ENCODE measurements at places on chromosomes 7 and 10. TPM values are rescaled to one million over a fixed set of nuclear protein-coding genes. Genes with fewer than 3 reads are reported as not detected.

DNA sequence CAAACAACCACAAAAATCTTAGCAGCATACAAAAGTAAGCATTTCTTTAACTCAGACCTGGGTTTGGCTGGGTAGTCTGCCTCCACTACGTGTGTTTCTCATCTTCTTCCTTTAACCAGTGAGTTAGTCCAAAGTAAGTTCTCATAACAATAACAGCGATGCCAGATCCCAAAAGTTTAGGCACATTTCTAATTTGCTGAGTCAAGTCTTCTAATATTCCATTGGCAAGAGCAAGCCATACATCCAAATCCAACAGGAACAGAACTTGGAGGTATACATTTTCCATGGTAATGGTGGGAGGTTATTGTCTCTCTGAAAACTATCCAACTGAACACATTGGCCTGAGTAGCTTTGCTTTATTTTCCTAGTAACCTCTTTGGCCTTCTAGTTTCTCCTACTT is 115.7 kb upstream of the CNTNAP2 start:
- no peak for DNase-seq

GRCh38 chr10:109467551-109467950 is 455.8 kb downstream of the XPNPEP1 start:
- no peak for DNase-seq

GRCh38 chr7:132609222-132609621 is 33.0 kb upstream of the PLXNA4 start:
- no peak for DNase-seq

GRCh38 chr7:39615350-39615975 is 7.9 kb upstream of the RALA start:
- peak; percentile 60 for DNase-seq

- no peak for DNase-seq
These were observed 25.0 kb downstream of the PPP1R3C start for GRCh38 chr10:91607646-91608403.

DNA sequence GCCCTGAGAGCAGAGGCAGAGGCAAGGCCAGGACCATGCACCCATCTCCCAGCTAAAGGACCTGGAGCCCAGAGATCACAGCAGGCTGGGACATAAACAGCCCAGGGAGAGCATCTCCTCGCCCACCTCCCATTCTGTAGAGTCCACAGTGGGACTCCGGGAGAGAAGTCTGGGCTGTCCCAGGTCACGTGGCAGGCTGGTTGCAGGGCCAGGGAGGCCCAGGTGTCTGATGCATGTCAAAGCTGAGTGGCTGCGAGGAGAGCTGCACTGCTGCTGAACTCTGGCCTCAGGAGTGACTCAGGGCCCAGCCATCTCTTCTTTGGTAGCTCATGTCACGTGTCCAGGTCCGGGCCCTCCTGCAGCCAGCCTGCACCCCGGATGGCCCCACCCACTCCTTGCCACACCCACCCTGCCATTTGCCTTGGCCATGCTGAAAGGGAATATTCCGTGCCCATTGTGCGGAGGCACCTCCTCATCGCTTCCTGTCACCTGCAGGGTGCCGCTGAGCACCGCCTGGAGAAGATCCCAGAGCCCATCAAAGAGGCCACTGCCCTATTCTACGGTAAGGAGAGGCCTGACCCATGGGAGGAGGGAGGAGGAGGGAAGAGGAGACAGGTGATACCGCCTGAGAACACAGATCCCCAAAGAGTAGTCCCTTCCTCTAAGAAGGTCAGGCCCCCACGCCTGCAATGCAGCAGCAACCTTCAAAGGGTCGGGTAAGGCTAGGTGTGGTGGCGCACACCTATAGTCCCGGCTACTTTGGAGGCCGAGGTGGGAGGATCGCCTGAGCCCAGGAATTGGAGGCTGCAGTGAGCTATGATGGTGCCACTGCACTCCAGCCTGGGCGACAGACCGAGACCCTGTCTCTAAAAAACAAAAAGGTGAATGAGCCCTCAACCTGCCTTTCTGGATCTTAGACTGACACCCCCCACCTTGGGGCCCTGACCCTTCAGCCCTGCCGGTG is 12.6 kb upstream of the SH2B2 start:
- DNase-seq, result no peak

DNA sequence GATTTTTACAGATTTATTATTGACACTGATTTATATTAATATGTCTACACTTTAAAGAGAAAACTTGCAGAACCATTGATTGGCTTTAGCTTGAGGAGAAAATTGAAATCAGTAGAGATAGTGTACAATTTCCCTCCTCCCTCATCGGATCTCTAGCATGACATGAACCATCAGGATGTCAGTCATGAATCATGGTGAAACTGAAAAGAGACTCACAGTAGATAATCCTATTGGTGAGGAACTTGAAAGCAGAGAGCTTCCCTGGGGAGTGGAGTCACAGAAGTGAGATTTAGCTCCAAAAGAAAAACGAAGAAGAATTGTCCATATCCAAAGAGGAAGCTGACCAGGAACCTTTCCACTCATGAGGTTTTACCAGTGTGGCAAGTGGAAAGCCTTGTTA is 346.8 kb downstream of the ABCA13 start:
- no peak for DNase-seq

DNA sequence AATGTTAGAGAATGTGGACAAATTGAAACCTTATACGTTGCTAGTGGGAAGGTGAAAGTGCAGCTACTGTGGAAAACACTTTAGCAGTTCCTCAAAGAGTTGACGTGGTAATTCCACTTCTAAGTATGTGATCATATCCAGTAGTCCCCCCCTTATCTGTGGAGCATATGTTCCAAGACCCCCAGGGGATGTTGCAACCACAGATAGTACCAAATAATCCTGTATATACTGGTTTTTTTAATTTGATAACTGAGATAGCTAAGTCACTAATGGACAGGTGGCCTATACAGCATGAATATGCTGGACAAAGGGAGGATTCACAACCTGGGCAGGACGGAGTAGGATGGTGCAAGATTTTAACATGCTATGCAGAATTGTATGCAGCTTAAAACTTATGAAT is 36.8 kb downstream of the PCGF5 start:
- no peak for DNase-seq

- DNase-seq, result peak; percentile 91
These were observed 4.7 kb upstream of the SPAG6 start for GRCh38 chr10:22340329-22341189.

Gene ATOH7
- total RNA-seq, result not detected

Gene SLC13A1
- total RNA-seq, result not detected

Measured in endothelial cell of umbilical vein (primary cell).